ENCODE measurements at places on chromosomes 3 and 15.

- no peak for DNase-seq
These were observed 253.5 kb downstream of the CDIN1 start for GRCh38 chr15:36832774-36833463.

DNA sequence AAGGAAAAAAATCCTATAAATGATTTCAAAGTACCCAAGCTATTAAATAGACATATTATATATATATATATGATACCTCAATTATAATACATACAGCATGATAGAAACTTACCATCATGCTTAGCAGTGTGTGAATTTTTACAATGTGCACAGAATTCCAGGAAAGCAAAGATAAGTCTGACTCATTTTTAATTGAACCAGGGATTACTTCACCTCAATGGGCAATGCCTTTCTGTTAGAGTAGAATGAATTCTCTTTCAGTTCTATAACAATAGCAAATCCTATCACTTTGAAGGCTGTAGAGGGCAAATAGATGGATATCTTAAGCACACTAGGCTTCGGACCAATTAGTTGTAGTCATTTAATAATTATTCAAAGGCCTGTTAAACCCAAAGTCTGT is 54.8 kb upstream of the P3H2 start:
- no peak for DNase-seq

GRCh38 chr3:4855676-4856075 is 123.6 kb upstream of the BHLHE40 start:
- DNase-seq = no peak

- DNase-seq = no peak
These were observed 104.2 kb upstream of the THRB start for GRCh38 chr3:24598695-24599470.

DNA sequence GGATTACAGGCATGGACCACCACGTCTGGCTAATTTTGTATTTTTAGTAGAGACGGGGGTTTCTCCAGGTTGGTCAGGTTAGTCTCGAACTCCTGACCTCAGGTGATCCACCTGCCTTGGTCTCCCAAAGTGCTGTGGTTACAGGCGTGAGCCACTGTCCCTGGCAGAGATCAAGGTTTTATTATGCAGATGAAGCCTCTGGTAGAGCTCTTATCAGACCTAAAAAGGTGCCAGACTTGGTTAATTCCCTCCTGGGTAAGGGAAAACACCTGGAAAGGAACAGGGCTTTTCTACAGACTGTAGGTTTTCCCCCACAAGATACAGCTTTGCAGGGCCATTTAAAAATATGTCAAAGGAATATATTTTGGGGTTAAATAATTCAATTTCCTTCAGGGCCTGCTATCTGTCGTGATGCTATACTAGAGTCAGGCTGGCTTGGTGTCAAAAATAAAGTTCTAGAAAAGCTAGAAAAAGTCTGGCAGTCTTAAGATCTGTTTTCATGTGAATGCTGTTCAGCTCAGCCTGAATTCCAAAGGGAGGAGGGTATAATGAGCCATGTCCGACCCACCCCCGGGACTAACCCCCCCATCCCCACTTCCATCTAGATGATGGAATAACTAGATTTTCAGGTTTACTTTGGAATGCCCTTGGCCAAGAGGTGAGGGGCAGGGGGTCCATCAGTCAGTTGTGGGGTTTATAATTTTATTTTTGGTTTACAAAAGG is 1.9 kb upstream of the BLOC1S6 start:
- DNase-seq = no peak

- DNase-seq = no peak
These were observed 5.6 kb upstream of the CCR9 start for GRCh38 chr3:45880725-45881077.

DNA sequence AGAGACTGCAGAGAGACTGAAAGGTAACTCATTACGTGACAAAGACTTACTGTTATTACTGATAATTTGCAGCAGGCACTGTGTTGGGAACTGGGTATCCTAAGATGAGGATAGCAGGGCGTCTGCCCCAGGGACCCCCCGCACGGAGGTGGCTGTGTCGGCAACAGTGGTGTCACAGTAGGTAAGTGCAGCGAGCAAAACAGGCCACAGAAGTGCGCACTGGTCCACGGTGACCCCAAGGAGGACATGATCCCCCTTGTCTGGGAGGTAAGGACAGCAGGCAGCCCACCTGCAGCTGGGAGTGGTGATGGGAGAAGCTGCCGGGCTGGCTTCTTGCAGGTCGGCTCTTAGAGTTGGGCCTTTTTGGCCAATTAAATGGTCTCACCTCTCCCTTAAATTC is 82.9 kb downstream of the FAM43A start:
- no peak for DNase-seq

GRCh38 chr3:186258968-186259367 is 103.1 kb downstream of the DGKG start:
- no peak for DNase-seq

- DNase-seq = no peak
These were observed 24.7 kb downstream of the ILDR1 start for GRCh38 chr3:121997372-121997771.

DNA sequence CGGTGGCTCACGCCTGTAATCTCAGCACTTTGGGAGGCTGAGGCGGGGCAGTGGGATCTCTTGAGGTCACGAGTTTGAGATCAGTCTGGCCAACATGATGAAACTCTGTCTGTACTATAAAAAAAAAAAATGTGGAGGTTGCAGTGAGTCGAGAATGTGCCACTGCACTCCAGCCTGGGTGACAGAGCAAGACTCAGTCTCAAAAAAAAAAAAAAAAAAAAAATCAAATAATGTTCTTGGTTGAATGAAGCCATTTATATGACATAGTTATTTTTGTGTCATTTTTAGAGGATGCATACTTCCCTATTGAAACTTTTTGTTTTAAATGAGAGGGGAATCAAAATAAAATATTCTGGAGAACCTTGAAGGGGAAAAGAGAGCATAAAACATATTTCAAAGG is 3.1 kb downstream of the HMCES start:
- DNase-seq = no peak

GRCh38 chr15:89628301-89628700 is 27.0 kb downstream of the KIF7 start:
- no peak for DNase-seq

DNA sequence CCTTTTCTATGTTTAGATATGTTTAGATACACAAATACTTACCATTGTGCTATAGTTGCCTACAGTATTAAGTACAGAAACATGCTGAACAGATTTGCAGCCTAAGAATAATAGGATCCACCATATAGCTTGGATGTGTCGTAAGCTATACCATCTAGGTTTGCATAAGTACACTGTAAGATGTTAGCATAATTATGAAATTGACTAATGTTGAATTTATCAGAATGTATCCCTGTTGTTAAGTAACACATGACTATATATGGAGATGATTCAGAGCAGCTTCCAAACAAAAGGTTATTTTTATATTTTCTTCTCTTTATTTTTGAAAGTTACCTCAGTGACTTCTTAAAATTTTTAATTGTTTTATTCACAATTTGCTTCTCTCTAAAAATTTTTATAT is 2.4 kb downstream of the SLC28A2 start:
- no peak for DNase-seq

DNA sequence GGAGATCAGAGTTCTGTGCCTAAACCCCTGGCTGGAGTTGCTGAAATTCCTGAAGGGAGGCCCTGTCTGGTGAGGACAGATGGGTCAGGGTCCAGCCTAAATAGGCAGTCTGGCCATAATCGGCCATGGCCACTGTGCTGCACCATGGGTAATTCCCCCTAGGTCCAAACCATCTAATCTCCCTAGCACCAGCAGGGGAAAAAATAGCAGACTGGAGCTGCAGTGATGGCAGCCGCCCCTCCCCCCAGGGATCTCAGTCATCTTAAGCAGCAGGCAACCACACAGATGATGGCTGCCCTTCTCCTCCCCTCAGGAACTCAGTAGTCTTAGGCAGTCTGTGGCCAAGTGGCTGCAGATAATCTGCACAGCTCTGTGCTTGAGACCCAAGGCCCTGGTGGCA is 68.4 kb upstream of the CD96 start:
- no peak for DNase-seq

DNA sequence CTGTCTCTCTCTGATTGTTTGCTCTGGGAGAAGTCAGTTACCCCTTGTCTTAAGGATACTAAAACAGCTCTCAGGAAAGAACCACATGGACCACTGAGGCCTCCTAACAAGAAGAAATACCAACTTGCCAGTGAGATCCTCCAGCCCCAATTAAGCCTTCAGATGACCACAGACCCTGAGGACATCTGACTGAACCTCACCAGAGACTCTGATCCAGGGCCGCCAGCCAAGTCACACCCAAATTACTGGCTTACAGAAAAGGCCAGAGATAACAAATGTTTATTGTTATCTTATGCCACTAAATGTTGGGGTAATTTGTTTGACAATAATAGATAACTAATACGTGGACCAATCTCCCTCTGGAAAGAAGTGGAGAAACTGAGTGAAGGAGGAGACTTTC is 40.2 kb downstream of the SLC12A8 start:
- DNase-seq = no peak

DNA sequence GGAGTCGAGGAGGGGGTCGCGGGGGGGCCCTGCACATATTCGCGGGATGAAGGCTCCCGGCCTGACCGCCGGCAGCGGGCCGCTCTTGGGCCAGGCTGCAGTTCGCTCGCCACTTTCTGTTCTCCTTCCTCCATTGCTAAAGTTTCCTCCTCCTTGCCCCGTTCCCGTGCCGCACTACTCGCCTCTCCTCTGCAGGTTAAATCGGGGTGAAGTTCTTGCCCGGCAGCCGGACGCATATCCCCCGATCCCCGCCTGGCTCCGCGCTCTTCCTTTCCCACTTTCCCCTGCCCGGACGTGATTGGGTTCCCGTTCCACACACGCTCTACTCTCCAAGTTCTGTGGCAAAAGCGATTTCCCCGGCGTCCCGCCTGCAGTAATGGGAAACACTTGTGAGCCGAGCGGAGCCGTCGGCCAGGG is 556 bp downstream of the CRYBG3 start:
- DNase-seq = no peak

DNA sequence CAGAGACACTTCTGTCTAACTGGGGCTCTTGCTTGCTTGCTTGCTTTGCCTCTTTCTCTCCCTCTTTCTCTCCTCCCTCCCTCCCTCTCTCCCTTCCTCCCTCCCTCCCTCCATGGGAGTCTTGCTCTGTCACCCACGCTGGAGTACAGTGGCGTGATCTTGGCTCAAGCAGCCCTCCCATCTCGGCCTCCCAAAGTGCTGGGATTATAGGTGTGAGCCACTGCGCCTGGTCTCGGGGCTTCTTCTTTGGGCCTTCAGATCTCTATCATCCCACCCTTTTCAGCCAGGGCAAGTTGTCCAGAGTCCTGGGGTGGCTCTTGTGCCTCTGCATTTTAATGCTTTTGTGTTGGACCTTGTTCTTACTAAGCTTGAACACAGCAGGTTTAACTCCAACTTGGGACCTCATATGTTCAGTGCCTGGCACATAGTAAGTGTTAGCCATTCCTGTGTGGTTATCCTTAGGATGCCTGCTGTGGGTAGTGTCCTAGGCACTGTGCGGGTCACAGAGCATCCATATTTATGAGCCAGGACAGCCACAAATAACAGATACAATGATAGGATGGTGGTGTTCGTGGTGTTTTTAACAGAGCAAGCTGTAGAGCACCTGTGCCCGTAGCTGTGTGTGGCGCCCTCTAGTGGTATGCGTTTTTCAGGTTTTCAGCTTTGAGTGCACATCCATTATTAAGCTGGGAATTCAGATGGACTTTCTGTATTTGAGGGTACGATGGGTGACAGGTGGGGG is 75.1 kb downstream of the CCK start:
- peak; percentile 36 for DNase-seq

GRCh38 chr3:171428321-171428787 is 31.9 kb downstream of the TNIK start:
- DNase-seq = no peak

DNA sequence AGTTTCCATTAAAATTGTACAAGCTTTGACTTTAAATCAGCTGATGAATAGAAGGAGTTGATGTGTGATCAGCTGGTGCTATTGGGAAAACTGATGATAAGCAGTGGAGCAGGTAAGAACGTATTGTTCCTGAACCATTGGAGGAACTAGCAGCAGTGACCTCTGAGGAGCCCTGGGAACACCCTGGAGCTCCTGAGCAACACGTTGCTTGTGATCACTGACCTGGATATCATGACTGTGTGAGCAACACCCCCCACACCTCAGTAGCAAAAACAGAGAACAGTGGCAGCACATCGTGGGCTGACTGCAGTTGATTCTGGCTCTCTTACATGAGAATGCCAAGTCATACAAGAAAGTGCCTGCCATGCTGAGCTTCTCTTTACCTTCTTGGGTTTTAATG is 72.9 kb downstream of the BLM start:
- no peak for DNase-seq

DNA sequence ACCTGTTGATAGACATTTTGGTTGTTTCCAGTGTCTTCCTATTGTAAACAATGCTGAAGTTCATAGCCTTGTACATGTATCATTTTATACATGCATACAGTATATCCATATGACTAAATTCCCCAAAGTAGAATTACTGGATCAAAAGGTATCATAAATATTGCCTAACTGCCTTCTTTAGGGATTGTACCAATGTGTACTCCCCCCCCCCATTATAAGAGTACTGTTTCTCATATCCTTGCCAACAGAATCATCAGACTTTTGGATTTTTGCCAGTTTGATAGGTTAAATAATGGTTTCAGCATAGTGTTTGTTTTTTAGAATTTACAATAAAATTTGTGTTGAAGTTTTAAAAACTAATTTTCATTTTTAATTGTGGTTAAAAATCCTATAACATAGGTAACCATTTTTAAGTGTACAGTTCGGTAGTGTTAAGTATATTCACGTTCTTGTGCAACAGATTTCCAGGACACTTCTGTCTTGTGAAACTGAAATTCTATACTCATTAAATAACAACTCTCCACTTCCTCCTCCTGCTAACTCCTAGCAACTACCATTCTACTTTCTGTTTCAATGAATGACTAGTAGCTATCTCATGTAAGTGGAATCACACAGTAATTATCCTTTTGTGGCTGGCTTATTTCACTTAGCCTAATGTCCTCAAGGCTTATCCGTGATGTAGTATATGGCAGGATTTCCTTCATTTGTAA is 30.8 kb upstream of the MAP3K13 start:
- peak; percentile 82 for DNase-seq

- DNase-seq = no peak
These were observed 18.8 kb downstream of the SETD5 start for GRCh38 chr3:9416139-9416780.

DNA sequence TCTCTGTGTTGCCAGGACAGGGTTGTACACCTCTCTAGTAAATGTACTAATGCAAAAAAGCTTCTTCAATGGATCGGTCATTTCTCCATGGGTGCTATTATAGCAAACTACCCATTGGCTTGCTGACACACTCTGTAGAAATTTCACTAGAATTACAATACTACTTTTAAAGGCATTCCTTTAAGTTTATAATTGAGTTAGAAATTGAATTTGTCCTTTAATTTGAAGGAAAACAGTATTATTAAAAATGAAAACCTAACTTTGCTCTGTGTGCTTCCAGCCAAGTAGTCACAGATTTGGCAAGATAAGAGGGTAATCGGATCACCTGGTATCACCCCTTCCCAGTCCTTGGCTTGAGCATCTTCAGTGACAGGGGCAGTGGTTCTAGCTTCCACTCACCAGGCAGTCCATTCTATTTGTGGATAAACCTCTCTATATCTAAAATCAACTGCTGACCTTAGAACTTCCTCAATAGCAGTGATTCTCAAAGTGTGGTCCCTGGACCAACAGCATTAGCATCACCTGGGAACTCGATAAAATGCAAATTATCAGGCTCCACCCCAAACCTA is 93.2 kb downstream of the GHSR start:
- no peak for DNase-seq
